ENCODE measurements at places on chromosomes 4 and X. TPM values are rescaled to one million over a fixed set of nuclear protein-coding genes. Genes with fewer than 3 reads are reported as not detected.

- H3K27me3 ChIP-seq, result no peaks in the 10 kb centered on the region
- DNase-seq, result no peak
- H3K4me1 ChIP-seq, result no peaks in the 10 kb centered on the region
- no peak overlapping the region for H3K4me3 ChIP-seq
Measured at GRCh38 chr4:15665753-15666365, 10.7 kb upstream of the FBXL5 start.

- H3K4me3 ChIP-seq, result no peak overlapping the region
- no peak overlapping the region for H3K27ac ChIP-seq
- H3K4me1 ChIP-seq, result peaks cover 24% of the 10 kb centered on the region
- no peak for DNase-seq
- no peaks in the 10 kb centered on the region for H3K36me3 ChIP-seq
Measured at GRCh38 chr4:6905516-6906445, 3.8 kb upstream of the TBC1D14 start.

DNA sequence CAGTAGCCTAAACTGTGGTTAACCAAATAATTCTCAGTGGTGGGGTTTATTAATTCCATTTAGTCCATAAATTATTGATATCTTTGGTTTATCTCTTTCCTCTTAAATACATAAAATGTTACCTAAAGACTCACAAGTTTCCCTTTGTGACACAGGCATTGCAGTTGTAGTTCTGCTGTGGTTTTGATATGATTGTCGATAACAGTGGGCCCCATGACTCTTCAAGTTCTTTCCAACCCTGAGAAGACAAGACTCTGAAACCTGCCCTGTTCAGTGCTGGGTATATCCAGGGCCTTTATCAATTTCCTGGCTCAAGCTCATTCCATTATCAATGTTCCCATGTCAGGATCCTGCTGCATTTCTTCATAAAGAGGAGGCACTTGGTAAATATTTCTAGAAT is 117.9 kb upstream of the TBC1D9 start:
- no peak overlapping the region for H3K27ac ChIP-seq
- H3K36me3 ChIP-seq, result no peaks in the 10 kb centered on the region
- no peaks in the 10 kb centered on the region for H3K4me1 ChIP-seq
- no peak overlapping the region for H3K4me3 ChIP-seq

DNA sequence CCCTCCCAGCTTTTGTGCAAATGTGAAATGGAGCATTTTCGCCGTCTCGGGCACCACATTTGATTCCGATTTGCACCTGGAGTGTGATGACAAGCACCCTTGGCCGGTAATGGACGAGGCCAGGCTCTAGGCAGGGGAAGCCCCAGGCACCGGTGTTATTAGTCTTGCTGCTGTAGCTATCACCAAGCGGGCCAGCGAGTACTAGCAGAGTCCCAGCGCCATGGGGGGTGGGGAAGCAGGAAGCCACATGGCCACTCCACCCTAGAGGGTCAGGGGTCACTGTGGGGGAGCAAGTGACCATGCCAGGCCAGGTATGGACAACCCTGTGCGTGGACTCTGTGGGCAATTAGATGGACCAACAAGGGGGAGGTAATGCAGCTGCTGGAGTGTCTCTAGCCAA is 88.8 kb downstream of the CPZ start:
- no peaks in the 10 kb centered on the region for H3K27me3 ChIP-seq
- H3K27ac ChIP-seq, result no peak overlapping the region
- H3K36me3 ChIP-seq, result no peaks in the 10 kb centered on the region
- H3K4me1 ChIP-seq, result no peaks in the 10 kb centered on the region
- H3K4me3 ChIP-seq, result no peak overlapping the region
- DNase-seq, result no peak

DNA sequence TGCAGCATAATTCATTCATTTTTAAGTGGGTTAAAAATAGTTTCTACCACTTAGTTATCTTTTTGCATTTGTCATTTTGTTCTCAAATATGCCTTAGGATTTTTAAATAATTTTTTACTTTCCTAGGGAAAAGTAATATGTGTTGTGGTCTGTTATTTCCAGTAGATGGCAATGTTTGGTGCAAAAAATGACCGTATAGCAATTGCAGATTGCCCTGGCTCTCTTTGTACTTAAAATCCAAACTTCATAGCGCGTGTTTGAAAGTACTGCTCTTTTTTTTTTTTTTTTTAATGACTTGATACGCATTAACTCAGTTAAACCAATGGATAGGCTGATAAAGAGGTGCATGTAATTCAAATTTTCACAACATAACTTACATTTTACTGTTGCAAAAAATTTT is 74.4 kb upstream of the RBMX start:
- H3K27ac ChIP-seq, result no peak overlapping the region
- H3K4me3 ChIP-seq, result no peak overlapping the region
- no peaks in the 10 kb centered on the region for H3K36me3 ChIP-seq
- H3K4me1 ChIP-seq, result no peaks in the 10 kb centered on the region
- no peaks in the 10 kb centered on the region for H3K27me3 ChIP-seq

Gene UGT2B10
- not detected for total RNA-seq

Gene PRSS12
- total RNA-seq, result 15.0 TPM

Gene CFP
- 0.74 TPM for total RNA-seq

Gene CCDC120
- total RNA-seq, result 8.6 TPM

Gene MAGEC1
- not detected for total RNA-seq

Gene TMPRSS11F
- total RNA-seq, result 13.8 TPM

Gene NAP1L3
- total RNA-seq, result 3.2 TPM

All from vagina (tissue), 2 donors.